ENCODE measurements at places on chromosomes 3 and 15. TPM values are rescaled to one million over a fixed set of nuclear protein-coding genes. Genes with fewer than 3 reads are reported as not detected.

The FHIT gene
- total RNA-seq: 7.7 TPM

DNA sequence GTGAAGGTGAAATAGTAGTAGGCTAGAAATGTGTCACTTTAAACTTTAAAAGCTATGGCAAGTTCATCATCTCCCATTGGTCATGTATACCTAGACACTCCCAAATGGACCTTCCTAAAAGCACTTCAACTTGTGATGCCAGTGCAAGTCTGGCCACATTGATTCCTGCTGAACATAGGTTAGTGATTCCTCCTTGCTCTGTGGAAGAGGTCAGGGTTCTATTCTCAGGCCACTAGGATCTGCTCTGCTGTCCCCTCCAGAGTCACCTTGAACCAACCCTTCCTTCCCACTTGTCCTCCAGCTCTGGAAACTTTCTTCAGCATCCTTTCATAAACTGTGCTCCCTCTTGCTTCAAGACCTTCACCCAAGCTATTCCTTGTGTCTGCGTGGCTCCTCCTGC lies 301.7 kb downstream of the RPLP1 start:
- no peak overlapping the region for H3K4me3 ChIP-seq
- H3K27ac ChIP-seq: no peak overlapping the region
- peaks cover 3% of the 10 kb centered on the region for H3K4me1 ChIP-seq

- H3K36me3 ChIP-seq: no peaks in the 10 kb centered on the region
- H3K4me3 ChIP-seq: no peak overlapping the region
- H3K27me3 ChIP-seq: no peaks in the 10 kb centered on the region
- H3K27ac ChIP-seq: no peak overlapping the region
Observed at GRCh38 chr3:96958856-96959255, 144.5 kb downstream of the EPHA6 start.

GRCh38 chr15:81812456-81812855 lies 233.4 kb downstream of the MEX3B start:
- H3K27me3 ChIP-seq: no peaks in the 10 kb centered on the region
- no peak for DNase-seq
- H3K4me3 ChIP-seq: no peak overlapping the region
- no peak overlapping the region for H3K27ac ChIP-seq
- H3K4me1 ChIP-seq: no peaks in the 10 kb centered on the region

All from colonic mucosa (tissue), 4 donors.